Endothelial cell of umbilical vein (primary cell): ENCODE measurements at places on chromosomes 6 and 20.

- DNase-seq: no peak
Measured at GRCh38 chr20:35478804-35479472, 23.5 kb downstream of the CEP250 start.

- DNase-seq: no peak
Measured at GRCh38 chr20:48275286-48276020, 490.2 kb upstream of the SULF2 start.

DNA sequence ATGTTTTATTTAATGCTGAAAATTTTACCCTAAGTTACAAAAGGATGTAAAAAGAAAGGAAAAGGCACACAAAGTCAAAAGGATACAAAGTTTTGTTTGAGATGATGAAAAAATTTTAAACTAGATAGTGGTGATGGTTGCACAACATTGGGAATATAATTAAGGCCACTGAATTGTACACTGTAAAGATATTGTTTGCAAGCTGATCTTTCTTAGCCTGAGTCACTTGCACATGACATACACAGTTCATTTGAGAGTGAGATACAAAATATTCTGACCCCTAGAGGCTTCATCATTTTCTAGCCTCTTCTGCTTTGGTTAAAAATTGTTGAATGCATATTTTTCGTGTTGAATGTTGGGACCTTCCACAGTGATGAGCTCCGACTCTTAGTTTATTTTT lies 462.6 kb downstream of the HDGFL1 start:
- no peak for DNase-seq

DNA sequence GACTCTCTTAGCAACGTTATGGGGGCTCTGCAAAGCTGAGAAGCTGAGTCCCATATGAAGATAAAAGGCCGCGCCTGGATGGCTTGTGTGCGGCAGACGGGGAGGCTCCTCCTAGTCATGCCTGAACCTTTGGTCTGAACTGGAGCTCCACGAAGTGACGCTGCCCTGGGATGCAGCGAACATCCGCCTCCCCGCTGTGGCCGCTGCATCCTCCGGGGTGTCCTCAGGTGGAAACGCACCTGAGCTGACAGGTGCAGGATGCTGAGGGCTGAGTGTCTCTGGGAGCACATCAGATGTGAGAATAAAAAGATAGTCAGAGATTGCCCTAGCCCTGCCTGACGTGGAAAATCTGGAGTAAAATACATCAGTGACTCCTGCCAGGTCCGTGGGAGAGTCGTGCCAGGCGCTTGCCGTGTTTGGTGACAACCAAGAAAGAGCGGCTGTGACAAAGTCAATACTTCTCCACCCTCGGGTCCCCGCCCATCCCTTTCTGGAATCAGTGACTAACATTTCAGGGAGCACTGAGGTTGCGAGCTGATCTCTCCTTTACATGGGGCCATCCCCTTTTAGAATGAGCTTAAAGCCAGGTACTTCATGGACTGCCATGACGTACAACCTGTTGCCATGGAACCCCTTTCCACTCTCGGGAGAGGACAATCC lies 162.8 kb upstream of the AFDN start:
- DNase-seq: no peak

GRCh38 chr6:63802606-63803206 lies 167.1 kb downstream of the PHF3 start:
- peak; percentile 47 for DNase-seq

- DNase-seq: peak; percentile 49
Measured at GRCh38 chr6:111057074-111057752, 30.1 kb upstream of the SLC16A10 start.

DNA sequence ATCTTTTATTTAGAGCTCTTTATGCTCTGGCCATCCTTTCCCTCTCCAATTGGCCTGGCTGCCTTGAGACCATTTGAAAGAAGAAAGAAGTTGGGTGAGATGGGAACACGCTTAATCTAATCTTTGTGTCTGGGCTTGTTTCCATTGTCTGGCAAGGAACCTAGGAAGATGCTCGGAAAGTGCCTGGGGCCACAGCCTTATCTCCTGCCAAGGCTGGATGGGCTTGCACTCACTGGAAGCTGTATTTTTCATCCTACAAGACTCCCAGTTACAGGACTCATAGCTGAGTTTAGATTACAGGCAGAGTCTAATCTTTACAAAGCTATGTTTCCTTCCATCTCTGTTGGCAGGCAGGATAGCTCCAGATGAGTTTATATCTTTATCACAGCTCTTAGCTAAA lies 33.1 kb upstream of the CDYL start:
- DNase-seq: no peak

GRCh38 chr6:49030251-49031020 lies 432.6 kb downstream of the MMUT start:
- DNase-seq: no peak

GRCh38 chr20:37407019-37407566 lies 61.2 kb downstream of the SRC start:
- DNase-seq: no peak

DNA sequence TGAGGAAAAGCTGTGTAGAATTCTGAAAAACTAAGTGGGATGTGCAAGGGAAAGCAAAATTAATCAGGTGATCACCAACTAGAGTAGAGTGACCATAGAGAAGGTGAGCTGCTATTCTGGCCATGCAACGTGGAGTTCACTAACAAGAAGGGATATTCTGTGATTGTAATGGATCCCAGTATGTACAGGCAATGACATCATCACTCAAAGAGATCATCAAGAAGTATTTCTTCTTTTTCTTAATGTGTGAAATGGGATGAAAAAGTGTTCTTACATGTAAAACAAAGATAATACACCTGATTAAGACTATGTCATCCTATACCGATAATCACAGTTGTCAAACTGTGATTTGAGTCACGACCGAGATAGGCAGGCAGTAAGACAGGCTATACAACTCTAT lies 101.2 kb downstream of the SMPDL3A start:
- no peak for DNase-seq

DNA sequence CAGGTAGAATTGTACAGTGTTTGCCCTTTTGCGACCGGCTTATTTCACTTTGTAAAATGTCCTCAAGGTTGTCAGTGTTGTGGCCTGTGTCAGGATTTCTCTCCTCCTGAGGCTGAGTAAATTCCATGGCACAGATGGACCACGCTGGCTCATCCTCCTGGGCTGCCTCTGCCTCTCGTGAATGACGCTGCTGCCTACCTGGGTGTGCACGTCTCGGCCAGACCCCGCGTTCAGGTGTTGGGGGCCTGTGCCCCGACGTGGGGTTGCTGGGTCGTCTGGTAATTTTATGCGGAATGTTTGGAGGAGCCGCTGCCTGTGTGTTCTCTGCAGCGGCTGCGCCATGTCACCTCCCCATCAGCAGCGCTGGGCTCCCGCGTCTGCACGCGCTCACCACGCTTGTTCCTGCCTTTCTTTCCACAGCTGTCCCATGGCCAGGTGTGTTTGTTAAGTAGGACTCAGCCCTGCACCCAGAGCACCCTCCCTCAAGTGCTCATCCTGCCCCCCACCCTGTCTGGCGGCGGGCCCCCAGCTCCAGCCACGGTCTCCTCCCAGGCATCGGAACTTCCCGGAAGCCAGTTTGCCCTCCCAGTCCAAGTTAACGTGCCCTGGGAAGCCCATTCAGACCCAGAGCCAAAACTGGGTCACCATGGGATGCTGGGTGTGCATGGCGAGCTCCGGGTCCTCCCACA lies 36.1 kb upstream of the CHRNA4 start:
- DNase-seq: no peak

GRCh38 chr20:3044336-3044965 lies 1.0 kb downstream of the GNRH2 start:
- no peak for DNase-seq

DNA sequence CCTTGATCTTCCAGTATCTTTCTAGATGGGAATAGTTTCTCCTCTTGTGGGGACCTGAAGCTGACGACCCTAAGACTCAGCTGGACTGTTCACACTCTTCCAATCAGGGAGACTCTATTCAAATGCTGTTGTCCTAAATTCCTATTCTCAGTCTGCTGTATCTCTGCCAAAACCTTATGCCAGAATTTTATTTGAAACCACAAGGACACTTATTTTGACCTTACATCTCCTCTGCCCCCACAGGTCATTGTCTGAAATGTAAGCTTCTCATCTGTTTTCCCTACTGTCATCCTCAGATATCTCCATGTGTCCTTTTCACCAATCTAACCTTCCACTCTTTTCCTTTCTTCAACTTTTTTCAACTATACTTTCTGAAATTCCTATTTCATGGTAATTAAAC lies 289.5 kb upstream of the SGK1 start:
- DNase-seq: no peak

DNA sequence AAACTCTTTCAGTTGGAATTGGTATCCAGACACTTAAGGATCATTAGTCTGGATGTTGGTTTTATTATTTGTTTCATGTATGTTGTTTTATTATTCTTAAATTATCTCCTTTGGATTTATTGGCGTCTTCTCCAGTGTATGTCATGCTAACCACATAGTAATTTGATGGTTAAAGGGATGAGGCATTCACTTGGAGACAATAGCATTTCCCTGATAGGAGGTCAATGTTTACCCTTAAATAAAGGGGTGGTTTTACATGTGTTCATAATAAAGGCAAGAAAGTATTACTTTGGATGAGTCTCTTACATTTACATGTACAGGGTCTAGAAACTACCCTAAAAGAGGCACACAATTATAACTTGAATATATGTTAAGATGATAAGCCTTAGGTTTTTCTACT lies 51.2 kb upstream of the RNF144B start:
- DNase-seq: no peak

DNA sequence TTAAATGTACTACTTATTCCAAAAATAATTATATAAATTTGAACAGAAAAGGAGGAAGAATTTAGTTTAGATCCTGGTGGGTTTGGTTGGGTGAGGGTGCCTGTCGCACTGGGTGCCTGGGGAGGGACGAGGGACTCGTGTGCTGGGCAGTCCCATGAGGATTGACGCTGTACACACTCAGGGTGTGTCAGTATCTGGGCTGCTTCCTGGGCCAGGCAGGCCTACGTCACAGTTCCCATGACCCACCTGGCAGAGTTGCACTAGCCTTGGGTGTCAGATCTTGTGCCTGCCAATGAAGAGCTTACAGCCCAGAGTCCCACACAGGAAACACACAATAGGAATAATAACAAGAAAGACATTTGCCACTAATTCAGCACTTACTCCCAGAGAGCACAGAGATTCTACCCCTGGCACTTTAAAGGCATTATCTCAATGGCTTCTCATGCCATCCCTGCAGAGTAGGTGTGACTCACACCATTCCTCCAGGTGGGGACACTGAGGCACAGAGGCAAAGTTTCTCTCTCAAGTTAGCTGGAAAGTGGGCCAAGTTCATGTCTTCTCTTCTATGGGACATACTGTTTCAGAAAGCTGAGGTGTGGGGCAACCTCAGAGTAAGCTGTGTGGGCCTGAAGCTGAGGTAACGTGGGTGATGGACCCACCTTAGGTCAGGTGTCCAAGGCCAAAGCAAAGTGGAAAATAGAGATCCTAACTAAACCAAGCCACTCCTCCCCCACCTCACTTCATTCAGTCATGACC lies 1.3 kb upstream of the SDCBP2 start:
- no peak for DNase-seq

GRCh38 chr6:142356201-142356883 lies 54.5 kb downstream of the ADGRG6 start:
- DNase-seq: no peak

DNA sequence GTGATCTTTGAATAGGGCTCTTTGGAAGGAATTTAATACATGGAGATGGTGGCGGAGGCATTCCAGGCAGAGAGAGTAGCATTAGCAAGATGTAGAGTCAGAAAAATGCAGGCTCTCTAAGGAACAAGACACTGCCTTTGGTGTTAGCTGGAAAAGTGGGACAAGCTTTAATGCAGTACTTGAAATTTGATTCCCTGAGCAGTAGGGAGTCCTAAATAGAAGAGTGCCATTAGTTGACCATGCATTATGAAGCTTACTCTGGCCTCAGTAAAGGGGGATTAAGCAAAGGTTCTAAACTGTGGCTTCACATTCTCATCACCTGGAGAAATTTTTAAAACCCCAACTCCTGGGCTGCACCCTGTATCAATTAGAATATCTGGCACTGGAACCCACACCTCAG lies 494.8 kb upstream of the SOX4 start:
- DNase-seq: no peak

DNA sequence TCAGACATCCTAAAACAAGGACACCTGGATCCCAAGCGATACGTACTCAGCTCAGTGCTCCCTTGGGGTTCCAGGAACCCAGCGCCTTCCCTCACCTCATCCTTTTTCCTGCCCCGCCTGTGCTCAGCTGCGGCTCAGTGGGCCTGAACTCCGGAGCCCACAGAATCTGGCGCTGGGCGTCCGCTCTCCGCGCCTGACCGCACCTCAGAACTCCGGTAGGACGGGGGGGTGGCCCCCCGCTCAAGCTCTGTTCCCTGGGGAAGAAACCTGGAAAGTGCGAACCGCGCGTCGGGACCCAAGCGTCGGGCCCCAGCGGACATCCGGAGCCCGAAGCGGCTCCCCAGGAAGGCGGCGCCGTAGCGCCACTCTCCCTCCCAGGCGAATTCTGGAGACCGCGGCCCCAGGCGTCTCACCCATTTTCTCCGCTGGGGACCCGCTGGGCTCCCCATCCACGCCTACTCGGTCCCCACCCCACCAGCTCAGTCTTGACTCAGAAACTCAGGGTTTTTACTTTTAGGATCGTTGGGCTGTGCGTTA lies 336 bp upstream of the LY6G5C start:
- peak; percentile 26 for DNase-seq

DNA sequence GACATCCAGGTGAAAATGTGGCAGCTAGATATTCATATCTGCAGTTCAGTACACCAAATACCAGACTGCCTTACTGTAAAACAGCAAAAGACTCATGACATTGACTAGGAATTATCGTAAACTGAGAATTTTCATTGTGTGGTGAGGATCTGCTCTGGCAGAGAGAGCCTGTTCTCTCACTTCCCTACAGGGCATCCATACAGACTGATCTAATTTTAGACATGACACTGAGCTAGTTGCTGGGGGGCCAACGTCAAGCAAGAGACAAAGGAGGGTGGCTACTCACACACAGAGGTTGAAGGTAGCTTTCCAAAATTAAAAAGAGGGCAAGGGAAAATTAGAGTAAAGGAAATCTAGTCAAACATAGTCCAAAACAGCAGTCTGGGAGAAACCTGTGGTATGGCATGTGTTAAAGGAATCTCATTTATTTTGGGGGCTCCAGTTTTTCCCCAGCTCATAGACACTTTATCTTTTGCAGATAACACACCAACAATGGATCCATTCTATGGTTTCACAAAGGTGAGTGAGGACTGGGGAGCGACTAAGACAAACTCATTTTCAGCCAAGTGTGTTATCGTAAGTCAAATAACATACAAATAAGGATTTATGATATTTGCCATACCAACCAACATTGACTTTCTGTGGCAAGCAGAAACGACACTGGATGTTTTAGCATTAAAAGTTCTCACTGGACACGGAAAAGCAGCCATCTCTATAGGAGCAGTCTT lies 36.6 kb upstream of the NHSL1 start:
- DNase-seq: no peak

DNA sequence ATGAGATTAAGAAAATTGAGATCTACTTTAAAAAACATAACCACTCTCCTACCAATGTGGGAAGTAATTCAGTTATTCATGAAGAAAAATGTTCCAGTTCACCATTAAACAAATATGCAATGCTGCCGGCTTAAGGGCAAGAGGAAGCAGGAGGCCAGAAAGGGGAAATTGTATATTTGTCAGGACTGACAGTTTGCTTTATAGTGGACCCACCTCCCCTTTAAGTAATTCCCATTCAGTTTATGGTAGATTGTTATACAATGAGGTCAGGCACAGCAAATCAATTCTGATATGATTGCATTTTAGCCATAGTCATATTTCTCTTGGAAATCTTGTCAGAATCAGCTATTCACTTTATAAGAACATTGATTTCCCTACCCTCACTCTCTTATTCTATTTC lies 547.8 kb downstream of the FRK start:
- DNase-seq: no peak
